Stimulated activated CD8-positive, alpha-beta memory T cell treated with anti-CD3 and anti-CD28 coated beads, Interleukin-7, amount 100 ng/mL, for 1 hour (primary cell): ENCODE measurements at places on chromosomes 4 and X.

GRCh38 chr4:65669111-65670019, 924 bp downstream of the EPHA5 start:
- DNase-seq = no peak

GRCh38 chrX:115972717-115973116, 197.8 kb upstream of the AGTR2 start:
- no peak for DNase-seq

- DNase-seq = peak; percentile 8
These were observed 43.0 kb downstream of the CCDC158 start for GRCh38 chr4:76377911-76378310.

- DNase-seq = no peak
These were observed 146.7 kb upstream of the VCX3A start for GRCh38 chrX:6681521-6682145.

GRCh38 chr4:48578132-48578968, 88.3 kb downstream of the ZAR1 start:
- peak; percentile 25 for DNase-seq

GRCh38 chrX:133985164-133985966, at the start of gene GPC3:
Gene GPC3, minus strand, starts transcription at chrX:133985594.
- DNase-seq = peak; percentile 6

DNA sequence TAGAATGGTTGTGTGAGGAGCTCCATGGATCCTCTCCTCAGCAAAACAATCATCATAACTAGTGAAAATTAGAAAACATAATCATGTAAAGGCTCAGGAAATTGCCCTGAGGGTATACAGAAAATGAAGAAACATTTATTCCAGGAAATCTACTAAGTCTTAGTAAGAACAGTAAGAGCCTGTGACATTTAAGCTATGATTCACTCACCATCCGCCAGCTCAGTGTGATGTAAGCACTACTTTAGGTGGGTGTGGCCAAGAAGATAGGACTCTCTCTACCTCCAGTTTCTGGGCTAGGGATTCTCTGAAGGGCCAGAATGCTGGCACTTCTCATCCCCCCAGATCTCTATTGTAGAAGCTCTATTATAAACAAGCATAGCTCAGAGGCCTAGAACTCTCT, 147.5 kb downstream of the DLG3 start:
- no peak for DNase-seq

DNA sequence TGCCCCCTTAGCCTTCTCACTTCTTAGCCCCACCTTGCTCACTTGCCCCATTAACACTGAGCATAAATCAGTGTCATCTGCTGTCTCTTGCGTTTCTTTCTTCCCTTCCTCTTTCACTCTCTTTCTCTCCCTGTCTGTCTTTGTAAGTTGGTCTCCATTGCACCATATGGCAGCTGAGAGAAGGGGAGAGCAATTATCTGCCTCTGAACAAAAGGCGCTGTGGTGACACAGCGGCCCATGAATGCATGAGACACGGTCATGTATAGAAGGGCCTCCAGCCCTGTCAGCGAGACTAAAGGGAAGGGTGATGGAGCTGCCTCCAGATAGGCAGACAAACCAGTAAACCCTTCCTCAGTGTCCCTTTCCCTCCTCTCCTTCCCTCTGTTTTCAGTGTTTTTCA, 88.8 kb upstream of the PCDH18 start:
- no peak for DNase-seq

GRCh38 chr4:105555409-105555808, 3.0 kb downstream of the ARHGEF38 start:
- DNase-seq = no peak

DNA sequence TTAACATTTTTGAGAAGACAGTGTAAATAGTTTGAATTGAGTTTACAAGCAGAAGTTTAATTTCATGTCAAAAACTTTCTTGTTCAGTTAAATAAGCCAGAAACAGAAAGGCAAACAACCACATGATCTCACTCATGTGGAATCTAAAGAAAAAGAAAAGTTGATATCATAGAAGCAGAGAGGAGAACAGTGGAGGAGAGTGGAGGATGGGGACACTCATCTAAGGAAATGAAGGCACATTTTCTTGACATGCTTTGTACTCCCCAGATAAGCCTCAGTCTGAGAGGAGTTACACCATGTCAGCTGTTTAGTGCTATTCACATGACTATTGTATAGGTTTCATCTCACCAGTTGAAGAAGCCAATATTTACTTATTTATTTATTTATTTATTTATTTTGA, 13.5 kb downstream of the SNCA start:
- DNase-seq = no peak

GRCh38 chr4:153419673-153420278, 46.4 kb upstream of the TMEM131L start:
- DNase-seq = no peak

DNA sequence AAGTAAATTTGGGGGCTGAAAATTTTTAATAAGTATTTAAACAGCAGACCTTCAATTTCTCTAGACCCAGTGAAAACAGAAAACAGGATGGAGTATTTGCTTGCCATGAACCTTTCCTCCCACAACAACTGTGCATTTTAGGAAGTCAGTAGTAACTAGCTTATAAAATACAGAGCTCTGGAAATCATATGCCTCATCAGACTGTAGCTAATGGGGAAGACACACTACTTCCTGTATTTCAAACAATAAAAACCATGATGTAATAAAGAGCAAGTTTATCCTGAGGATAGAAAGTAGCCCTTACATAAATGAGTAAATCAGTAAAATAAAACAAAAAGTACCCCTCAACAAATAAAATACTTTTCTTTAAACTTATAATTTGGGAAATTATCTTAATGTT, 280.1 kb upstream of the ZFP42 start:
- DNase-seq = no peak

GRCh38 chr4:16993956-16994840, 95.8 kb upstream of the LDB2 start:
- no peak for DNase-seq

DNA sequence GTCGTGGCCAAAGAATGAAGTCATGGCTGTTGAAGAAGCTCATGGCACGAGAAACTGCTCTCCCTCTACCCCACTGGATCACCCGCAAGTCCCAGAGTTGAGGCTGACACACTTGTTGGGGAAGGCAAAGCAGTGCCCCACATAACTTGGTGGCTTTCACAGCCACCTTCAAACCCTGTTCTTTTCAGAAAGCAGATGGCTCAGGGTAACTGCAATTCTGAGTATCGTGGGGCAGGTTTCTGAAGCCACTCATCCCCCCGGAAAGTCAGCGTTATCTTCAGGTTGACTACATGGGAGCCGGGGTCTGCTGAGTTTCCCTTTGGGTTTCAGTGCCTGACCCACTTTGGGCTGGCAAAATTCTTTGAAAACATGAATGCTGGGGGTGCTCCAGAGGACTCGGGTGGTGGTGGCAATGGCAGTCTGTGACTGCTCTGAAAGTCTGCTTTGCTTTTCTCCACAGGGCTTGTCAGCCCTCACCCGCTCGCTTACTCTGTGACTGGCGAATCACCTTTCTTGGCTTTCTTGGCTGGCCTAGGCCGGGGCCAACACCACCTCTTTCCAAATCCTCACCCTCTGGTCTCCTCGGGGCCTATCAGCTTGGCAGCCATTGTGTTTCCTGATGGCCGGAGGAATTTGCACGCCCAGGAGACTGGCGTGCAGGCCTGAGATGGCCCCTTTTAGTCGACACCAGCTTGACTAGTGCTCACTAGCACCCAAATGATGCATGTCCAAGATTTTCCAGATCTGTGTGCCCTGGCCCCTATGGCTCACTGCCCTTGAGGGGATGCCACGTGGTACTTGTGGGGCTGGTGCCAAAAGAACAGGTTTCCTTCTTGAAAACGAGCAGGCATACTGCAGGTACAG, 7.3 kb downstream of the PPP1R3F start:
- DNase-seq = no peak
